ENCODE measurements at places on chromosomes 16 and 17. TPM values are rescaled to one million over a fixed set of nuclear protein-coding genes. Genes with fewer than 3 reads are reported as not detected.

Gene RASD1
- total RNA-seq: 5.8 TPM

Gene SEPTIN1
- 8.2 TPM for total RNA-seq

Gene DOC2B
- total RNA-seq: 23.5 TPM

Gene NLRC3
- 3.0 TPM for total RNA-seq

Gene CCDC78
- total RNA-seq: 5.3 TPM

DNA sequence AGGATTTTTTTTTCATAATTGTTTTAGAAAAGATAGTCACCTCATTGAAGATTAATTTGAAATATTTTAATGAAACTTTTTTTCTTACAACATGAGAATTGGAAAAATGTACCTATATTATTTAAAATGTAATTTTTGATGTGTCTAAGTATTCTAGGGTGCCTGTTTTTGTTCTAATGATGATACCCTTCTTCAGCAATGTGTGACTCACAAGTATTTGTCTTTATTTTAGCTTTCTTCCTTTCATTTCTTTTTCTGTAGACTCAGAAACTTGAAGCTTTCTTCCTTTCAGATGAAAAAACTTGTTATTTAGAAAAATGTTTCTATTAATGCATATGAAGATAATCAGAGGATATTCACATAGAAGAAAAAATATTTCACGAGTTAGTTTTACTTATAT is 231.8 kb downstream of the BCAS3 start:
- DNase-seq: no peak

- DNase-seq: no peak
These were observed 10.3 kb downstream of the PHB1 start for GRCh38 chr17:49404361-49404760.

- no peak for DNase-seq
These were observed 443.5 kb downstream of the GRIN2A start for GRCh38 chr16:9738690-9739089.

DNA sequence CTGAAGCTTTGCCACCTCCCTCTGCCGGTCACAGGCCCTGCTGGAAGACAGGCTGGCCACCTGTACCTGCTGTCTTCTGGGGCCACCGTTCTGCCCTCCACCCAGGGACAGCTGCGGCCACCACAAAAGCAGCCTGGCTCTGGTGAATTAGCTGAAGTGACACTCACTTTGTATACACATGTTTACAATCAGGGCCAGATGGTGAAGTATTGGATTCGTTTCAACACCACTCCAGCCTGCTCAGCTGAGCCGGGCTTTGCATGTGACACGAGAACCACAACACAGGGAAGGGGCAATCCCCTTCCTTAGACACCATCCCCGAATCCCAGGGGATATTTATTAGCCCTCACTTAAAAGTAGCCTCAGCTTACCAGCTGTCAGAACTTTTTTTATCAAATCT is 191.5 kb upstream of the RPL38 start:
- no peak for DNase-seq

- peak; percentile 34 for DNase-seq
These were observed 3.4 kb downstream of the NDRG4 start for GRCh38 chr16:58503166-58503862.

GRCh38 chr17:65987988-65988387 is 203.9 kb downstream of the CEP112 start:
- no peak for DNase-seq

GRCh38 chr17:14311981-14312380 is 11.1 kb downstream of the HS3ST3B1 start:
- peak; percentile 15 for DNase-seq

GRCh38 chr16:87372305-87372704 is 11.3 kb downstream of the FBXO31 start:
- DNase-seq: no peak

GRCh38 chr16:50027829-50028228 is 2.8 kb downstream of the CNEP1R1 start:
- DNase-seq: no peak

DNA sequence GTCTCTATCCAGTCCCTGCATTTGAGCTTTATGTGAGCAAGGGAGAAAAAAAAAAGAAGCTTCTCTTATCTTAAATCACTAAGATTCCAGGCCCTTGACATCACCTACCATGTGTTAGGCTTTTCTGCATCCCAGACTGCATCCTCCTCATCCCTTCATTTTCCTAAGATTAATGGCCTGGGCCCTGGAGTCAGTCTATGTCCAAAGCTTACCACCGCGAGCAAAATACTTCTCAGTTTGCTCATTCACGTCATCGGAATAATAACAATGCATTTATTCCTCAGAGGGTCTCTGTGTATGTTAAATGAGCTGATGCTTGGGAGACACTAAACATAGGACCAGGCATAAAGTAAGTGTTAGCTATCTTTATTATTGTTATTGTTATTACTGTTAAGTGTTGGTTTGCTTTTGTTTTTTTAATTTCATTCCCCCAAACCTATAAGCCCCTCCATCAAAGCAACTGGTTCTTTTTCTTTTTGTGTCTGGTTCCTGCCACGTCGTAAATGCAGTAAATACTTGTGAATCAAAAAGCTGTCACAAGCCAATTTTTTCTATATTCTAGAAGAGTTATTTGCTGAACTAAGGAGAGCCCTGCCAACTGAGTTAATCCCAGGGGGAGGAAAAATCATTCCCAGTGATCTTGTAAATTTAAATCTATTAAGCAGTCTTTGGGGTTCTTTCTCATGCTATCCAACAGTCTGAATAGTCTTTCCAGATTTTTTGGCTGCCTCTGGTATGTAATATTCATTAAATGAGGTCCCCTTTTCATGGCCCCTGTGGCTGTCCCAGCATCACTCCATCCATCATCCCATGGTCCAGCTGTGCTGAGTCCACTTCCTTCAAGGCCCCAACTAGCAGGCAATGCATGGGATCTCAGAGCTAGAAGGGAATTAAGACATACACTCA is 46.5 kb downstream of the VAT1L start:
- no peak for DNase-seq
